ENCODE measurements at places on chromosomes 1 and 21.
A peak's percentile ranks its signal among the peaks of the same experiment; 100 is the strongest.

- no peak for DNase-seq
Observed at GRCh38 chr1:220336391-220337031, 64.3 kb upstream of the RAB3GAP2 start.

DNA sequence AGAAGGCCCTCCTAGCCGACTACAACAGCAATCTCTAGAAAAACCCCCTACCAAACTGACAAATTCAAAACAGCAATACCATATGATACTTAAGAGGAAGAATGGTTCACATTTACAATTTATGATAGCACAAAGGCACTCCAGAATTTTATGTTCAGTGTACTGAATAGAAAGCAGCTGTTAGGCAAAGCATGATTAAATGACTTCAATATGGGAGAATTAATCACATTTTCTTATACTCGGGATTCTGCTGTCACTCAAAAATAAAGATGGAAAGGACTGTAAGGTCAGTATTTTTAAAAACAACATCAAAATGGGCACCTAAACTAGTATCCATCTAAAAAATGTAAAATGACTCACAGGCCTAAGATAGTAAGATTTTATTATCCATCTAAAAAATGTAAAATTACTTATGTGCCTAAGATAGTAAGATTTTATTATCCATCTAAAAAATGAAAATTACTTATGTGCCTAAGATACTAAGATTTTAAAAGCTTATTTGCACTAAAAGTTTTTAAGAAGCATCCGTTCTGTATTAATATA is 198.5 kb downstream of the SMYD3 start:
- no peak for DNase-seq

DNA sequence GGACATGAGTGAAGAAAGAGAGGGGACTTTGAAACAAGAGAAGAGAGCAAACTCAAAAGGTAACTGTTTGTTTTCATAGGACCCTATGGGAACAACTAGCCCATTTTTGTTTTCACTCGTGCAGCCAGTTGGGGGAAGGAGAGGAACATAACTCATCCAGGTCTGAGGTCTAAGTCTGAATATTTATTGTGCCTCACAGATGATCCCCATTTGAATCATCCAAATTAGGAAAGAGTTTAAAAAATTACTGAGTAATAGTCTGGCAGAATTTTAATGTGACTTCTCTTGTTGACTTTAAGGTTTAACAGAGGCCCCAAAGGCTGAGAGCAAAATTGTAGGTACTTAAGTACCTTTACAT is 10.4 kb upstream of the TSPAN2 start:
- DNase-seq: no peak

- no peak for DNase-seq
Observed at GRCh38 chr1:207308451-207309190, 12.9 kb upstream of the CD55 start.

GRCh38 chr21:31078796-31079195 is 40.5 kb upstream of the KRTAP19-8 start:
- DNase-seq: no peak

DNA sequence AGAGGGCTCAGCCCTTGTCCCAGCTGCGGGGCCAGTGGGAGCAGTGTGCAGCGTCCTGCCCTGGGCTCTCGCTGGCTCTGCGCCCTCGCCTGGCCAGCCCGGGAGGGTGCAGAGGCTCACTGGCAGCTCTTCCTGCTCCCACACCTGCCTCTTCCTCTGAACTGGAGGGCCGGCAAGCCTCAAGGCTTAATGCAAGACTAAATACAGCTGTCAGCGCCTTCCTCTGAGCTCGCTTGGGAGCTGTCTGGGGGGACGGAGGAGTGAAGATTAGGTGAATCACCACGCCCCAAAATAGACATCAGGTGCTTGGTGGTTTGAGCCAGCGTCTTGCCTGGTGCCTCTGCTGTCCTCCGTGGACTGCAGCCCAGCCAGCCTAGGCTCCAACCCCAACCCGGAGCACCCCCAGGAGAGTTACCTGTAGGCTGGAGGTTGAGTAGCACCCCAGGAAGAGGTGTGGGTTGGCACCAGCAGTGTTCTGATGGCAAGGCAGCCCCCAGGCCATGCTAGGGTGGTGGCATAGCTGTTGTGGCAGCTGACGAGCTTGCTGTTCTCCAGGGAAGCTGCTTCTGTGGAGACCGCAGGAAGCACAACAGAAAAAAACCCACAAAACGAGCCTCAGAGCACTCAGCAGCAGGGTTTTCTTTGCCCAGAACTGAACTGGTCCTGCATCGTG is 36.9 kb downstream of the UMODL1 start:
- peak; percentile 85 for DNase-seq
